Osteoblast (primary cell): ENCODE measurements at places on chromosomes 12 and 14.

GRCh38 chr12:124829708-124830304, 33.9 kb downstream of the SCARB1 start:
- DNase-seq: no peak

DNA sequence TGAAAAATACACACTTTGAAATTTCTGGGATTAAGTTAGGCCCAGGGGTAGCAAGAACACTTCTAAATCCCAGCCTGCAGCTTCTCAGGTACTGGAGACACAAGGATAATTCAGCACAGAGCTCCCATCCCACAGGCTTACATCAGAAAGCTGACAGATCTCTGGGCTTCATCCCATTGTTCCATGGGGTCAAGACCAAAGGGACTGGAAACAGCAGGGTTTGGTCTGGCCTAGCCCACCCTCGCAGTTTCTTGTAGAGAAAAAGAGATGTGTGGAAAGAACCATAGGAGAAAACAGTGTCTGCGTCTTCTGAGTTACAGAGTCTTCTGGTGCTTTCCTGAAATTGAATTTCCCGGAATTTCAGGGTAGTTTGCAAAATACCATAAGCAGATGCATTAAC, 59.6 kb upstream of the RIC8B start:
- DNase-seq: no peak

DNA sequence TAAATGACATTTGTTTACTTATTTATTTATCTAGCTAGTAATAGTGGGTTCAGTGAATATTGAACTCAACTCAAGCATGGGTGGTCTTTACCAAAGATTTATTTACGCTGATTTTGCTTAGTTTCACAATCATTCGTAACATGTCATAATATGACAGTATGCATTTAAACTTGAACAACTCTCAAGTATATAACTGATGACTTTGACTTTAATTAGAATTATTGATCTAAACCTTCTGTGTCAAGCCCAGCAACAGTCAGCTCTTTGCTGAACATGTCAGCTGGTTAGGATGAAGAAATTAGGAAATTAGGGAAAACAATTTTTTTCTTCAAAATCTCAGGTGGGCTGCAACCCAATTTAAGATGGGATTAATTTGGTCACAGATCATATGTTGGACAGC, 210.5 kb upstream of the G2E3 start:
- DNase-seq: no peak

GRCh38 chr12:19248929-19249602, 119.5 kb downstream of the PLEKHA5 start:
- DNase-seq: no peak

DNA sequence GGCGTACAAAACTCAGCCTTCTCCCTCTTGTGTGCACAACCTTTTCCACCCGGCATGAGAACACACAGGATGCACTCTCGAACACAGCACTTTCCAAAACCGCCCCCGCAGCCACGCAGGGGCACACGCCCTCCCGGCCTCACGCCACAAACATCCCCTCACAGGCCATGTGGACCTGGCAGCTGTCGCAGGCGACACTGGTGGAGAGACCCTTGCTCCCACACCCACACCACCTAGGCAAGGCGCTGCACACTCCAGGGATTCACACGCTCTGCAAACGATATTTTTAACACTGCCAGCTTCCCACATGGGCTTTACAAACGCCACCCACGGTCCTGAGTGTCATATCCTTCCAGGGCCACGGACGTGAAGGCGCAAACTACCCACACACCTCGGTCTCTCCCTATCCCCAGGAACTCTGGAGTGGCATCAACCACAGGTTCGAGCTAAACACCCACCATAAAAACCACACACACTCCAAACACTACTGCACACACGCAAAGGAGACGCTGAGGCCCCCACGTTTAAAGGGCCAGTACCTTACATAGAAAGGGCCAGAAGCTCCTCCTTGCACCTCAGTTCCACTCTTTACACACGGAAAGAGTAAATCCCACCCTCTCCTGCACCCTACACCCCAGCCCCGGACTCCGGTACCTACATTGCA, 12.4 kb upstream of the ITGB7 start:
- DNase-seq: peak; percentile 96

DNA sequence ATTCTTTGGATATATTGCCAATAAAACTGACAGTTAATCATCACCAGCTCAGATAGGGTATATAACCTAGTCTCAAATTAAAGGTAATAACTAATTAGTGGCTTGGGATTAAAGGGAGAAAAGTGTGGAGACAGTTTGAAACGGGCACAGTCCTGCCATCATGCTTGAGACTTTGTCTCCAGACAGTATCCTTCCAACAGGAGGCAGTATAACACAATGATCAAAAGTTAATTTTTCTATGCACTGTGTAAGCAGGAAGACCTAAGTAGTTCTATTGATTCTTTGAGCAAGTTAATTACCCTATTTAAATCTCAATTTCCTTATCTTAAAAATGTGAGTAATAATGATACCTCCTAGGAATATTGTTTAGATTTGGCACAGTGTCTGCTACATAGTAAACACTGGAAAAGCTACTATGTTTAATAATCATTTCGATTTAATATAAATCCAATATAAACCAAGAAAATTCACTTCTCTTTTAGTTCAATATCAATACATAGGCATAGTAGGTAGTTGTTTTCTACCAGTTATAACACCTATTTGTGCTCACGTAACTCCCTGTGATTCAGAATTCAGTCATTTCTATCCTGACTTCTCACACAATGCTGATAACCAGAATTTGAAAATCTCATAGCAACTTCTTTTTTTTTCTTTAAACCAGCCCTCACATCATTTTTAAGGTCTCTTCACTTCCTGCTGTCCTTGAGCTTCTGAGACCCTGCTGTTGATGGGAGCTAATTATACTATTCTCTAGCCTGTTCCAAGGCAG, 53.7 kb downstream of the GALNT4 start:
- DNase-seq: no peak

GRCh38 chr12:95763809-95764253, 26.7 kb downstream of the NTN4 start:
- peak; percentile 88 for DNase-seq

GRCh38 chr12:77992760-77993159, 162.1 kb downstream of the NAV3 start:
- no peak for DNase-seq

GRCh38 chr12:19351346-19351745, 87.9 kb upstream of the AEBP2 start:
- no peak for DNase-seq

GRCh38 chr14:44803239-44803905, 158.4 kb downstream of the KLHL28 start:
- DNase-seq: peak; percentile 81

GRCh38 chr14:68668028-68668427, 124.8 kb downstream of the ZFP36L1 start:
- DNase-seq: no peak

DNA sequence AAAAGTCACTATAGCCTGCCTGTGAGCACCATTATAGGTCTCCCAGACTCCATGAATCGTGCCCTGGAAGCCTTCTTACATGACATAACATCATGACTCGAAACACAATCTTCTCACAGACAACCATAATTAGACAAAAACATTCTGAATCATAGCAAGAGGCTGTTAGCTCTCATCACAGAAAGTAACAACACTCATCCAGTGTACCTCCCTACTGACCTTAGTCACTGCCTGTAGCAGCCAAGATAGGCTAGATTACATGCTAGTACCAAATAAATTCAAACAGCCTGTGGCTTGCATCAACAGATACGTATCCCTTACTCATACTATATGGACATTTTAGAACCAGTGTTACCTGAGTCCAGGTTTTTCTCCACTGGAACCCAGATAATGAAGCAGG, 663.8 kb upstream of the FOXG1 start:
- no peak for DNase-seq

DNA sequence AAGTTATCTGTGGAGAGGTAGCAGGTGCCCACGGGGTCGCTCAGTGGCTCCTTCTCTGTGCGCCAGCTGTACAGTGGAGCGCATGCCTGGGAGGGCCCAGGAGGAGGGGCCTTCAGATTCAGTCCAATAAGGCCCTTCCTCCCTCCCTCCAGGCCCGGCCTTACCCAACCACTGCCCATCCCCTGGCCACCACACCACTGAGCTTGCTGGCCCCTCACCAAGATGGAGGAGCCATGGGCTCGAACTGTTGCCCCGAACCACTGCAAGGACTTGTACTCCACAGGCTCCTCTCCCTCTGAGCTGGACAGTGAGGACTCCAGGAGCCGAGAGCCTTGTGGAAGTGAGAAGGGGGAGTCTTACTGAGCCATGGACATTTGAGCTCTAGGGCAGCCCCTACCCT, 9.8 kb downstream of the ITGA5 start:
- DNase-seq: peak; percentile 6

GRCh38 chr14:34981743-34982420, 910 bp upstream of the SRP54 start:
- peak; percentile 68 for DNase-seq

- peak; percentile 18 for DNase-seq
These were observed 82.0 kb downstream of the BTG1 start for GRCh38 chr12:92063641-92064040.

GRCh38 chr12:90295858-90296257, 587.2 kb upstream of the ATP2B1 start:
- no peak for DNase-seq

DNA sequence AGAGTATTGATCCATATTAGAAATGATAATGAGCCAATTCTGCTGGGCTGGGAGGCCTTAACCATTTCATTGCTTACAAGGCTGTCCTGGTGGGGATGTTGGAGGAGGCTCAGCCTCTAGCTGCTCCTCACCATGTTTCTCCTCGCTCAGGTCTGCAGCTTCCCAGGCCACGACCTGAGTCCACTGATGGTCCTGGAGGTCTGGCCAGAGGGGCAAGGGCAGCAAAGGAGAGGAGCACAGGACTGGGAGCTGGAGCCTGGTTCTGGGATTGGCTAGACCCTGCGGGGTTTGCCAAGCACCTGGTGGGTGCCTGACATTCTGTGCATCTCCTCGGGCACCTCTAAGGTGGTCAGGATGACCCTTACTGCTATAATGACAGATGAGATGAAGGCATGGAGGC, 92.6 kb downstream of the KIF26A start:
- no peak for DNase-seq

DNA sequence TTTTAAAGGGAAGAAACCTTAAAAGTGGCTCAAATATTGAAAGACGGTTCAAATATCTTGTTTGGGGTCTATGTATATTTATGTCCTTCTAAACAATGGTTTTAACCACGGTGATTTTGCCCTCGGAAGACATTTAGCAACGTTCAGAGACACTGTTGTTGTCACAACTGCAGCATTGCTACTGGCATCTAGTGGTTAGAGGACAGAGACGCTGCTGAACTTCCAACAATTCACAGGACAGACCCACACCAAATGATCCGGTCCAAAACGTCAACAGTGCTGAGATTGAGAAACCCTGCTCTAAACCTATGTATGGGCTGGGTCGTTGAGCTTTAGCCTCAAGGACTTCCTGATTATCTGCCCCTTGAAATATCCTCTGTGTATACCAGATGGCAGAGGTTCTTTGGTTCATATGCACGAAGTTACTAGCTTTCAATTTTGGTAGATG, 1.7 kb downstream of the ANGEL1 start:
- no peak for DNase-seq

- DNase-seq: no peak
These were observed 44.7 kb downstream of the CCDC88C start for GRCh38 chr14:91372671-91373495.

- peak; percentile 90 for DNase-seq
These were observed 21.7 kb downstream of the TMBIM6 start for GRCh38 chr12:49763006-49763591.

DNA sequence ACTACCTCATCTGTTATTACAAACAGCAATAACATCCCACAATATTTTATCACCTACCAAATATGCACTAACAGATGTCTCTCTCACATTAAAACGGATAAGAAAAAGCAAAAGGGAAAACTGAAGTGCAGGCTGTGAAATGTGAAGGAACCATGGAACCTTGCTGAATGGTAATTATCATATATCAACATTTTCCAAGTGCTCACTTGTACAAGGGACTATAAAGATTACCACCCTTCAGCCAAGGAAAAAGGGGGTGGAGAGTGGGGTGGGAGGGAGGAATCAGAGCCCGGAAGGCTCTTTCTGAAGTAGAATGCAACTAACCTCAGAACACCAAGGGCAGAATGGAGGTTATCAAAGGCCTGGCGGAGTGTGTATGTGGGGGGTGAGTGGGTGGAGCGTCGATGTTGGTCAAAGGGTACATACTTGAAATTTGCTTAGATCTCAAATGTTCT, 1.2 kb downstream of the SNX6 start:
- peak; percentile 80 for DNase-seq

GRCh38 chr12:82870771-82871377, 184.2 kb downstream of the TMTC2 start:
- DNase-seq: no peak

- DNase-seq: no peak
These were observed 45.6 kb upstream of the SOCS2 start for GRCh38 chr12:93526786-93527428.

GRCh38 chr12:51217133-51217967, 512 bp downstream of the POU6F1 start:
- peak; percentile 94 for DNase-seq

DNA sequence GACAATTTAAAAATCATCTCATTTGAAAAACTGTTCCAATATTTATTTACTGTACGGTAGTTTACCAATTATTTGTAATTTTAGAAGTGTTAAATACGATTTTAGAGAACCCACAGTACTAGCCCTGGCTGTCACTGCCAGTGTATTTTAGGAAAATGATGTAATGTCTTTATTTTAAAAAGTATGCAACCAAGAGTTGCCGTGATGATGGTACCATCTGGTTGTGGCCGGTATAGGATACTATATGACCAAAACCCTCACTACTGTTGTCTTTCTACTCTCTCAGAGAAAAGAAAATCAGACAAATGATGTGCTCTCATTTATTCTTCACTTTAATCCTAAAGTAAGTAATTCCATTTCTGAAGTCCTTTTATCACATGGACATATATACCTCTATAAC, 395.0 kb downstream of the FOXG1 start:
- DNase-seq: no peak

- no peak for DNase-seq
These were observed 451.6 kb downstream of the TRHDE start for GRCh38 chr12:72723732-72724131.

DNA sequence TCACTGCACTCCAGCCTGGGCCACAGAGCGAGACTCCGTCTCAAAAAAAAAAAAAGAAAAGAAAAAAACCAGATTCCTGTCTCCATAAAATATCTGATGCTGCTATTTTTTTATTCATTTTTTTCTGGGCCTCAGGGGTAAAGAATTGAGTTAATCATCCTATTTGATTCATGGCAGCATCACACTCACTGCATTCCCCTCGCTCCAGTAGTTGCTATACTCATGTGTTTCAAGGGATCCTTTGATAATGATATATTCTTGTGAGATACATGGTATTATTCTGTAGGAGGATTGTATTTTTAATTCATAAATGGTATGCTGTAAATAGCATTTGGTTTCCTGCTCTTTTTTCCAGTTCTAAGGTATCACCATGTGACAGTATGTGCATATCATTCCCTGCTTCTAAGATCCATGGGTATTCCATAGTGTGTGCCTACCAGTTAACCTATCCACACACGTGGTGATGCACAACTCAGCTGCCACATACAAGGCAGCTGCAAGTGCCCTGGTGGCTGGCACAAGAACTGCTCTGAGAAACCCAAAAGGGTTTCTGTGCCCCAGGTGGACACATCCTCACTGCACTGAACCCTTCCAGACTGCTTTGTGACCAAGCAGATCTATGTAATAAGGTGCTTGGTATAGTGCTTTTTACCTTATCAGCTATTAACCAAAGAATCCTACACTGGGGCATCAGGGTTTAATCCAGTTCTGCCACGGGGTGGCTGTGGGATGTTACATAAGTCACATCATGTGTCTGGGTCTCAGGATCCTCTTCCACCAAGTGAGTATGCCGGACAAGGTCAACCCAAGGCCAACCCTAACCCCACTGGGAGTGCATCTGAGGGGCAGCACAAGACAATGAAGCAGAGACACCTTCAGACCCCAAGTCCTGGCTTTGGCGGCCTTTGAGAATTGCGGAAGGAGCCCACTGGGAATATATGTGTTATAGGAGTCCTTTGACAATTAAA, 74.6 kb downstream of the ZFP36L1 start:
- DNase-seq: peak; percentile 75
